Stimulated activated CD4-positive, alpha-beta T cell treated with anti-CD3 and anti-CD28 coated beads, Interleukin-2, amount 100 ng/mL, for 48 hours (primary cell): ENCODE measurements at places on chromosomes 3 and 15.

GRCh38 chr3:16840101-16840424 is 44.7 kb upstream of the PLCL2 start:
- no peak for DNase-seq

GRCh38 chr15:56798639-56799038 is 65.3 kb upstream of the ZNF280D start:
- no peak for DNase-seq

- no peak for DNase-seq
These were observed 57.5 kb upstream of the SETMAR start for GRCh38 chr3:4245671-4246070.

- DNase-seq = peak; percentile 78
These were observed at the start of gene NR2C2 for GRCh38 chr3:14947100-14947885. TSS of gene NR2C2 (plus strand) at chr3:14947583. CDS start at chr3:15003915, 56,332 bp downstream.

- no peak for DNase-seq
These were observed 5.6 kb upstream of the LRRC2 start for GRCh38 chr3:46571684-46572083.

DNA sequence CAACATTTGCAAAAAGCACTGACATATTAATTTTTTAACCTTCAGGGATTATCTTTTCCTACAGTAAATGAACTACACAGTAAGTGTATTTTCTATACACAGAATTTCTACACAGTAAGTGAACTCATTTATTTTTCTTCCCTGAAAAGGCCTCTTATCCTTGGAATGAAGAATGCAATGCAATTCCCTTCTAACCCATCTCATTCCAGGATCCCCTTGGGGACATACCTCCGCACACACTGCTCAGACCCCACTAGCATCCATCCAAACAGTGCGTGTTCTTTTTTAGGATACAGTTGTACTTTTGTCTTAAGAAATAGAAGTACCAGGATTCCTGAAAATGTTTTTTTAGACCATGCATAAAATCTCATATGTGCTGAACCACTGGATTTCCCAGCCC is 152.8 kb downstream of the UACA start:
- no peak for DNase-seq

DNA sequence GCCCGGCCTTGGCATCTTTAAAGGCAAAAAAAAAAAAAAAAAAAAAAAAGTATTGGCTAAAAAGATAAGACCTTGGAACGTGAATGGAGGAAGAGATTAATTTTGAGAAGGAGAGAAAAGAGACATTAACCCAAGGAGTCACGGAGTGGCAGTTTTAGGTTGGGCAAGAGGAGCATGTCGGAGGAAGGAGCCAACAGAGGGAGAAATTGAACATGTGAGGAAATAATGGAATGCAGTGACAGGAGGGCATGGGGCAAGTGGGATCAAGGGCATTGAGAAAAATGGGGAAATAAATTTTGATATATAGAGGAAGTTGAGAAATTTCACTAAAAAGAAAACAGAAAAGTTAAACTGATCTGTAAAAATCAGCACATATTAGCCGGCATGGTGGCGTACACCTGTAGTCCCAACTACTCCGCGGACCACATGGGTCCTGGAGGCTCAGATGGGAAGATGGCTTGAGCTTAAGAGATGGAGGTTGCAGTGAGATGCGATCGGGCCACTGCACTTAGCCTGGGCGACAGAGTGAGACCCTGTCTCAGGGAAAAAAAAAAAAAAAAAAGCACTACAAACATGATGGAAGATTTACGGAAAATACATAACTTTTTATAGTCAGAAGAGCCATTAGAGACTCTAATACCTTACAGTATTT is 1.2 kb downstream of the HAUS2 start:
- DNase-seq = no peak

DNA sequence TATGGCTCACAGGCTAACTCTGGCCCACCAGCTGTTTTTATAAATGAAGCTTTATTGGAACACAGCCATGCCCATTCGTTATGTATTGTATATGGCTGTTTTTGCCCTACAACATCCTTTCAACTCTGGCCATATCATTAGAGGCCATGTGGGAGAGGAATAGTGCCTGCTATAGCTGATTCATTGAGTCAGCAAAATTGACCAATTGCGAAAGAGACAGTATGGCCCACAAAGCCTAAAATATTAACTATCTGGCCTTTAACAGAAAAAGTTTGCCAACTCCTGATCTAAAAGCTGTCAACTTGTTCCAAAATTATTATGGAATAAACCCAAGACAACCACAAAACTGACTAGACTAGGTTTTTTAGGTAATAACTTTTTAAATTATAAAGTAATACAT is 1.4 kb downstream of the NR1I2 start:
- DNase-seq = no peak

DNA sequence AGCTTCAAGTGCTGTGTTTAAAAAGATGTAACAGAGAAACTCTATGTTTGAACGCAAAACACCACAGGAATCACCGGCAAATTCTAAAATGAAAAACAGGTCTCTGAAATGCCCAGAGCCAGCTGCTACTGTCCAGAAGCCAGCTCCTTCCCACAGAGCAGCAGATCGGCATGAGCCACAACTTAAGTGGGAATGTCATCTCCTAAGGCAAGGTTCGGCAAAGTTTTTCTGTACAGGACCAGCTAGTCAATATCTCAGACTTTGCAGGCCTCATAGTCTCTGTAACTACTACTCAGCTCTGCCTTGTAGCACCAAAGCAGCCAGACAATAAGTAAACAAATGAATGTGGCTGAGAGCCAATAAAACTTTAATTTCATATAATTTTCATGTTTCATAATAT is 4.9 kb downstream of the PLOD2 start:
- no peak for DNase-seq

DNA sequence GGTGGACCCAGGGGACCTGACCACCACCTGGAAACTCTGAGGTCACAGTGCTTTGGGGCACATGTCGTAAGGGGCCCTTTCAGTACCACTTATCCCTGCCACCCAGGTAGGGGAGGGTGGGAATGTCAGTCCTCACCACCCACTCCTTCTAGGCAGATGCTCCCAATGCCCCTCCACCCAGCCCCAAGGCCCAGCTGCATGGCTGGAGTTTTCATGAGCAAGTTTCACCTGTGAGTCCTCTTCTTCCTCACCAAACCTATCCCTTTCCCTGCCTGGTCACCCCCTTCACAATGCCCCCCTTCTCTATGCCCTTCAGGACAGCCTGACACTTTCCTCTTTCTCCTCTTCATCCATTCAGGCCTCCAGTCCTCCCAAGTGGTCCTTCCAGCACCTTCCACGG is 9.8 kb downstream of the FAM174B start:
- DNase-seq = no peak

DNA sequence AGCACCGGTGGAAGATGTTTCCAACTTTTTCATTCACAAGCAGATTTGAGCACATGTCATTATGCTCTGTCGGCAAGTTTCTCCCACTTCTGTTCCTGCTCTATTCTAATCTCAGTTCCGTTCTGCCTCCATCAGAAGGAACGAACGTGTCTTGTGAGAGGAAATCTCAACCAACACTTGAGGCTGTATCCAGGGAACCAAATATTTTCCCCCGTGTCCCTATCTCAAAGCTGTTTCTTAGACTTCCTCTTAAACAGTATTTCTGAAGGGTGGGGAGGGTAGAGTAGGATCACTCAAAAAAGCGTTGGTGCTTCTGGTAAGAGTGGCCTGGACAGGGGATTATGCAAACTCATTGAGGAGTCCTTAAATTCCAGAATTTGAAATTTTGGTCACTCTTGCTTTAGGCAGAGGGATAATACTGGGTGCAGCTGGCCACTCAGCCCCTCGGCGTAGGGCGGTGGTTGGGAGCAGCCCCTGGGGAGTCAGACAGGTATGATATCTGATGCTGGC is 54.9 kb downstream of the FRMD4B start:
- DNase-seq = no peak

DNA sequence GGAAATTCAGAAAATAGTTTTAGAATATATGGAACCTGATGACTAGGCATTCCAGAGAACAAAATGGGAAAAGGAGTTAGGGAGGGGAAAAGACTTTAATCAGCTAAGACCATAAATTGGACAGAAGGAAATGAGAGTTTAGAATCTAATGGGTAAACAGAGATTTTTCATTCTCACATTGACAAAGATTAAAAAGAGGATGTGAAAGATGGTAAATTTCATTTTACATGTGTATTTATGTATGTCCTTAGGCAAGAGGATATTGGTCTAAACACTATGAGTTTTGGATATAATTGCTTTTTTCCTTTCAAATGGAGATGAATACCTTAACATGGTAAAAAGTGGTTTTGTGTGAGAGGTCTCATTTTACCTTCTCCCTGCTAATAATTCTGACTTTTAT is 1021.9 kb downstream of the NSUN3 start:
- no peak for DNase-seq

- no peak for DNase-seq
These were observed 33.7 kb downstream of the ZBTB20 start for GRCh38 chr3:115113367-115113766.

DNA sequence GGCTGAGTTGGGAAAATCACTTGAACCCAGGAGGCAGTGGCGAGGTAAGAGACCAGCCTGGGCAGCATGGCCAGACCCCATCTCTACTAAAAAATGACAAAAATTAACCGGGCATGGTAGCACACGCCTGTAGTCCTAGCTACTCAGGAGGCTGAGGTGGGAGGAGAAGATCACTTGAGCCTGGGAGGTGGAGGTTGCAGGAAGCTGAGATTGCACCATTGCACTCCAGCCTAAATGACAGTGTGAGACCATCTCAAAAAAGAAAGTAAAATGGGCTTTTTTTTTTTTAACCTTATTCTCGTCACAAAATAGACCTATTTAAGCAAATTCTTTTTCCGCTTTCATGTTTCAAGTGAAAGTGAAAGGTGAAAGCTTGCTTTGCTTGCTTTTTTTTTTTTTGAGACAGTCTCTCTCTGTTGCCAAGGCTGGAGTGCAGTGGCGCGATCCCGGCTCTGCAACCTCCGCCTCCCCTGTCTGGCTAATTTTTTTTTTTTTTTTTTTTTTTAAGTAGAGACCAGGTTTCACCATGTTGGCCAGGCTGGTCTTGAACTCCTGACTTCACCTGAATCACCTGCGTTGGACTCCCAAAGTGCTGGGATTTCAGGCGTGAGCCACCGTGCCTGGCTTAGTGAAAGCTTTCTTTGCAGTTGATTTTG is 3.6 kb downstream of the PDIA3 start:
- DNase-seq = peak; percentile 15

- DNase-seq = no peak
These were observed 77.6 kb downstream of the FHIT start for GRCh38 chr3:61173676-61174075.

- DNase-seq = no peak
These were observed 289.4 kb upstream of the IGF1R start for GRCh38 chr15:98358971-98359370.

DNA sequence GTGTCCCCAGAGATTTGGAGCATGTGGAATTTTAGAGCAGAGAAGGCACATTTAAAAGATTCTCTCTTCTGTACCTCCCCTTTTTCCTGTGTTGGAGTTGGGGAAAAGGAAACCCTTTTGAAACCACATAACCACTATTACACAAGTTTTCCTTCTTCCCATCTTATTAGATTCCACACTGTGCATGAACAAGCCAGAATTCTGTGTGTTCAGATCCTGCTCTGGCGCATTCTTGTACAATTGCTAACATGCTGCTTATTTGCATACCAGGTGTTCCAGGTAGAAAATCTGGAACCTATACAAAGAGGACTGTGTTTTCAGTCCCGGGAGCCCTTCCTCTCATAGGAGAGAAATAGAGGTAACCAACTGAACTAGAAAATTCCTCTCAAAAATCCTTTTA is 2.6 kb upstream of the CIB2 start:
- DNase-seq = no peak

DNA sequence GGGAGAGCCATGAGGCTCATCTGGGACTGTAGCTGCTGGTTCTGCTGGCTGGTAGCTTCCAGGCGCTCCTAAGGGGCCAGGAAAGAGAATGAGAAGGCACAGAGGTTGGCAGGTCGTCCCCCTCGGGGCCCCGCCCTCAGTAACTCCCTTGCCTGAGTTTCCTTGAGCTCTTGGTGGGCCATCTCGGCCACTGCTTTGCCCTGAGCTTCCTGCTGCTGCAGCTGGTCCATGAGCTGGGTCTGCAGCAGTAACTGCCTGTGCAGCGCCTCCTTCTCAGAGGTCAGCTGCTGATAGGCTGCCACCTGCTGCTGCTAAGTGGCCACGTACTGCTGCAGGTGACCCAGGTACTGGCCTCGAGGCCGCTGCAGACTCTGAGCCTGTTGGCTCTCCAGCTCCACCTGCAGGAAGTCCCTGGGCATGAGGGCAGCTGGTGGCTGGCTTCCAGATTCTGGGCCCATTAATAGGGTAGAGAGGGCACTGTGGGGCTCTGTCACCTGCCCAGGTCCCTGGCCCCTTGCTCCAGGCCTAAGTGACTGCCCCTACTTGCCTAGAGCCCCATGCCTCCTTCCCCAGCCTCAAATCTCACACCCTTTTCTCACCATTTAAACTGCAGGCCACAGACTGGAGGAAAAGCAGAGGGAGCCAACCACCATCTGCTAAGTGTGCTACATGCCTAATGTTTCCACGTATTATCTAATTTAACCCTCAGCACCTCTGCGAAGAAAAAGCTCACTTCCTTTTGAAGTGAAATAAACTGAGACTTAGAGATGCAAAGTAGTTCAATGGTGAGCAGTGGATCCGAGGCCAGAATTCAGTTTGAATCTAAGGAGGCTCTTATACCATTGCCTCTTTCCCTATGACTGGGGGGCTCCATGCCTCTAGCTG is 10.8 kb upstream of the VPS33B start:
- DNase-seq = peak; percentile 62

- no peak for DNase-seq
These were observed 61.0 kb downstream of the LRIG1 start for GRCh38 chr3:66439666-66440344.

DNA sequence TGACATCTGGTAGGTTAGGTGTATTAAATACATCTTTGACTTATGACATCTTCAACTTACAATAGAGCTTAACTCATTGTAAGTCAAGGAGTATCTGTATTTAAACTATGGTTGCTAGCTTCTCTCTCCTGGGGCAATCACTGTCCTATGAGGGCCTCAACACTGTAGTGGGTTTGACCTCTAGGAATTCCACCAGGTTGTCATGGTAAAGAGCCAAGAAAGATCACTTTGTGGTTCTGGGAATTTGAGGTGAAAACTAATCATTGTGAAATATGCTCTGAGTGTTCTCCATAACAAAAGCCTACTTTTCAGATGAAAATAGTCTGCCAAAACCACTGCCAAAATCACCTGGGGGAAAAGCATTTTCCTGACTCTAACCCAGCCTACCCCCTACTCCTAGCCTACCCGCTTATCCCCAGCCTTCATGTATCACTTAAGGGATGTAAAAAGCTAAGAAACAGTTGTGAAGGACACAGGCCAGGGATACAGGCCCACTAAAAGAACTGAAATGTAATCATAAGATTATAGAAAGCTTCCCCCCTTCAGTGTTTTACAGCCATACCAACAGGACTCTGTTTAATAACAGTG is 723.8 kb downstream of the MECOM start:
- no peak for DNase-seq

GRCh38 chr3:35784169-35784568 is 144.8 kb downstream of the ARPP21 start:
- DNase-seq = no peak

DNA sequence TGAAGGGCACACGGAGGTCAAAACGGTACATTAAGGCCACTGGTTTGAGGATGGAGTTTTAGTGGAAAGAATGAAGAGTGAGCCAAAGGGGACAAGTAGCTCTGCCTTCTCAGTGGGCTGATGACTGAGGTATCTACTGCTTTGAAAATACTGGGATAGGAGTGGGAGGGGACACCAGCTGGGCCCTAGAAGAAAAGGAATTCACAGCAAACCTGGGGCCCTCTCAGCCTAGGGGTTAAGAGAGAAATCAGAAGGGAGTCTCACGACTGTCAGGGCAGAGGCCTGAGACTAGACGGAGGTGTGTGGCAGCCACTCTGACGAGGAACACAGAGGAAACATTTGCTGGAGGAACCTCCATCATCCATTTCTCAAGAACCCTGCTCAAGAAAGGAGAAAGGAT is 75.1 kb downstream of the TNIK start:
- DNase-seq = no peak

- no peak for DNase-seq
These were observed 41.7 kb downstream of the DAPK2 start for GRCh38 chr15:64004587-64004986.
